ENCODE measurements at places on chromosomes 5 and 9.
A peak's percentile ranks its signal among the peaks of the same experiment; 100 is the strongest.

GRCh38 chr5:33936381-33937016 is at the start of gene RXFP3:
RXFP3 (plus strand) TSS chr5:33936386; CDS start chr5:33936741, 355 bp downstream.
- DNase-seq = no peak

GRCh38 chr5:116454417-116454927 is 120.2 kb downstream of the SEMA6A start:
- DNase-seq = no peak

- DNase-seq = no peak
Measured at GRCh38 chr9:123246534-123246933, 21.9 kb downstream of the STRBP start.

DNA sequence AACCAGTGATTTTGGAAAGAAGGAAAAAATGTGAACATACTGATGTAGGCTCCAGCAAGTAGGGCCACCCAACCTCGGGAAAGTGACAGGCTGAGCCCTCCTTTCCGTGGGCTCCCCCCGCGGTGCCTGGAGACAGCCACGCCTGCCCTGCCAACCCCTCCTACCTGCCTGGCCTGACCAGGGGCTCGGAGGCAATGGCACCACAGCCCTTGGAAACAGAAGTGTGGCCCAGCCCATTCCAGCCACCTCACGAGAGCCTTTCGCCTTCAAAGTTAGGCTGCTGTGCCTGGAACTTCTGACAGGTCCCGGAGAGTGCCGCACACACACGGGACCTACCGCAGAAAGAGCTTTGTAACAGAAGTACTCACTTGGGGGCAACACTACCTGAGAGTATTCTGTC is 49.5 kb upstream of the LRRC14B start:
- no peak for DNase-seq

DNA sequence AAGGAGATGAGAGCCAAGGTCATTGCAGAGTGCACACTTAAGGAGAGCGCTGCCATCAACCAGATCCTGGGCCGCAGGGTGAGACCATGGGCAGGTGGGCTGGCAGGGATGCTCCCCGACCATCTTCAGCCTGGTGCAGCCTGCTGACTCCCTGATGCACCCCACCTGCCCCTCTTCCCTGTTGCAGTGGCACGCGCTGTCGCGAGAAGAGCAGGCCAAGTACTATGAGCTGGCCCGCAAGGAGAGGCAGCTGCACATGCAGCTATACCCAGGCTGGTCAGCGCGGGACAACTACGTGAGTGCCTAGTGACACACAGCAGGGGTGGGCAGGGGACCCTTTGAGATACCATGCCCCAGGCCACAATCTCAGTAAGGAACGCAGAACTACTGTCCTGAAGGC is 28.3 kb downstream of the TCF7 start:
- DNase-seq = peak; percentile 3

DNA sequence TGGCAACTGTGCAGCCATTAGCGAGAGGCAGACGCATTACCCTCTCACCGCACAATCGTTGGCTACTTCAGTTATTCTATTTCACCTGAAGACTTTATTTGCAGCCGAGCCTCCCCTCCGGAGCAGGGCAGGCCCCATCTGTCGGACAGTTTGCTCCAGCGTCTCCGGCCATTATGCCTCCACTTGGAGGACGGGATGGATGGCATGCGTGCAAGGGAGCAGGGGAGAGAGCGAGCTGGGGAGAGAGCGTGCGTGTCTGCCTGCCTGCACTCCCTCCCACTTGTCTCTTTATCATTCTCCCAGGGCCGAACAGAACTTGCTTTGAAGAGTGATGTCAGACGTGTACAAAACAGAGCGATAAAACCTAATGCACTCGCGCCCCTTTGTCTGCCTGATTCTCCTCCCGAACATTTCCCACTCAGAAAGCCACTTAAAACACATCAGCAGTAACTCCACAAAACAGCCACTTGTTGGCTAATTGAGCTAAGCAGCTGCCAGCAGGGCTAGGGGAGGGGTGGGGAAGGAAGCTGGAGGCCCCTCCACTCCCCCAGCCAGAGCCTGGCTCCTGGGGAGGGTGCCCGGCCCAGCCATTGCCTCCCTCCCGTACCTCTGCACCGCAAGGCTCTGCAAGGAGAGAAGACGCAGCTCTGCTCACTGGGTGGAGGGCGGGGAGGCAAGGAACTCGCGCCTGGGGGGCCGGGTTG is 43.4 kb upstream of the FUBP3 start:
- DNase-seq = no peak

GRCh38 chr5:10073441-10074104 is 176.1 kb downstream of the ATPSCKMT start:
- no peak for DNase-seq

- DNase-seq = no peak
Measured at GRCh38 chr5:35488055-35488454, 129.6 kb upstream of the SPEF2 start.

DNA sequence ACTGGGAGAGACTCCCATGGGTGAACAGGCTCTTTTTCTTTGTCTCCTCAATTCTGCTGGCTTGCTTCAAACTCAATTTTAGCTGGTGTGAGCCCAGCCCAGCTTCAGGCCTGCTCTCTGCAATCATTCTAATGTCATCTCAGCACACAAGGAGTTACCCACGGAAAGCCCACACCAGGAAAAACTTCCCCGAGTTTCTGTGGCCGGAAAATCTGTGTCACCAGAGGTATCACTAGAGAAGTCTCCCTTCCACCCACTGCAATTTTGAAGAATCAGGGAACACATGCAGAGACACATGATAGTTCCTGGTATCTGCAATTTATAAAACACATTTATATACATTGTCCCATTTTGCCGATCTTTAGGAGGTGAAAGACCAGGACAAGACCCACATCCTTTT is 13.5 kb upstream of the NDFIP1 start:
- DNase-seq = peak; percentile 27

Data from CD4-positive, alpha-beta T cell treated with Interleukin-17A for 4 hours (primary cell).